Body of pancreas (tissue), 4 donors: ENCODE measurements at places on chromosomes 5 and 9. TPM values are rescaled to one million over a fixed set of nuclear protein-coding genes. Genes with fewer than 3 reads are reported as not detected.

Gene ESM1
- total RNA-seq: not detected

Gene ANKRD33B
- 3.9 TPM for total RNA-seq

Gene OTP
- not detected for total RNA-seq

Gene CDHR2
- total RNA-seq: not detected

Gene JAKMIP2
- 1.3 TPM for total RNA-seq

Gene TAF1L
- not detected for total RNA-seq

Gene IL13
- not detected for total RNA-seq

Gene SEC16A
- total RNA-seq: 35.3 TPM

Gene ZNF484
- 5.3 TPM for total RNA-seq
